ENCODE measurements at places on chromosomes 12 and 14.

- peak; percentile 46 for DNase-seq
Observed at GRCh38 chr12:34363050-34363673, 340.9 kb downstream of the ALG10 start.

DNA sequence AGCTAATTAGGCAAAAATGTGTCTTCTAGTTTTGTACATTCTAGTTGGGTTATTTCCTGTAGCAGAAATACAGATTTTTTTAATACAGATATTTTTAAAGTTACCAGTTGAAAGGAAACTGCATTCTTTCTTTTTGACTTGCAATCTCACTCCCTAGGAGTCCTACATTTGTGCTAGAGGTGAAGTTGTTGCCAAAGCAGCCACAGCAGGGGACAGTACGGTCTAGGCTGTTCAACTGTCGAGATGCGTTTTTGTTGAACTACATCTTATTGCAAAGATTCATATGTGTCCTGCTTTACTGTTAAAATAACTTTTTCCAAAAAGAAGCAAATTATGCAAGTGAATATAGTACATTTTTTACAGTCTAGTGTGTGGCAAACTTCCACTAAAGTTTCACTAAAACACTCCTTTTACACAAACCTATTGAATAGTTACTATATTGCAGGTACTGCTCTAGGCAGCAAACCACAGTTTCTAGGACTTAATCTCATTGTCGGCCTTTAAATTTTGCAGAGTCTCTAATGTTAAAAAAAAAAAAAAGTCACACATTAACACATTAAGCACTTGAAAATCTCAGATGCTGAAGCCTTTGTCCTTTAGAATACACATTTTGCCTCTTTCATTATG is 30.2 kb upstream of the SRGAP1 start:
- no peak for DNase-seq

DNA sequence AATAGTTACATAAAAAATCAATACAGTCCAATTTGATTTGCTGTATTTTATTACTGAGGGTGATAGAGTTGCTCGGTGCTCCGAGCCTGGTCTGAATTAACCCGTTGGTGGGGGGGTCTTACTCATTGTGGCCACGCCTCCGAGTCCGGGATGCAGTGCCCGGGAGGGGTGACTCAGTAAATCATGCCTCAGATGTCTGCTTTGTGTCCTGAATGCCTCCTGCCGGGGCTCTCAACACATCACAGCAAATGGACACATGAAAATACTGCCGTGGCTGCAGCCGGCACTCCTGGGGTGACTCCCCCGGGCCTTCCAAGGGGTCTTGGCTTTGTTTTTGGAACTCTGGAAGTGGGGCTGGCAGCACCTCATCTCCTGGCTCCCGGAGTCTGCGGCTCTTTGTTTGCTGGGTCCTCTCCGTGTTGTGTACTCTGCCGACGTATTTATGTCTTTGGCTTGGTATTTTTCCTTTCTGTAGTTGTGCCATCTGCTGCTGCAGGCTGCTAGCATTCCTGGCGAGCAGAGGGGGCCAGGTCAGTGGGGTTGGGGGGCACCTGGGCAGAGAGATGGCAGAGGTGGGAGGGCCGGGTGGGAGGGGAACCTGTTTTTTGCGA is 129.0 kb downstream of the AACS start:
- DNase-seq, result peak; percentile 45

DNA sequence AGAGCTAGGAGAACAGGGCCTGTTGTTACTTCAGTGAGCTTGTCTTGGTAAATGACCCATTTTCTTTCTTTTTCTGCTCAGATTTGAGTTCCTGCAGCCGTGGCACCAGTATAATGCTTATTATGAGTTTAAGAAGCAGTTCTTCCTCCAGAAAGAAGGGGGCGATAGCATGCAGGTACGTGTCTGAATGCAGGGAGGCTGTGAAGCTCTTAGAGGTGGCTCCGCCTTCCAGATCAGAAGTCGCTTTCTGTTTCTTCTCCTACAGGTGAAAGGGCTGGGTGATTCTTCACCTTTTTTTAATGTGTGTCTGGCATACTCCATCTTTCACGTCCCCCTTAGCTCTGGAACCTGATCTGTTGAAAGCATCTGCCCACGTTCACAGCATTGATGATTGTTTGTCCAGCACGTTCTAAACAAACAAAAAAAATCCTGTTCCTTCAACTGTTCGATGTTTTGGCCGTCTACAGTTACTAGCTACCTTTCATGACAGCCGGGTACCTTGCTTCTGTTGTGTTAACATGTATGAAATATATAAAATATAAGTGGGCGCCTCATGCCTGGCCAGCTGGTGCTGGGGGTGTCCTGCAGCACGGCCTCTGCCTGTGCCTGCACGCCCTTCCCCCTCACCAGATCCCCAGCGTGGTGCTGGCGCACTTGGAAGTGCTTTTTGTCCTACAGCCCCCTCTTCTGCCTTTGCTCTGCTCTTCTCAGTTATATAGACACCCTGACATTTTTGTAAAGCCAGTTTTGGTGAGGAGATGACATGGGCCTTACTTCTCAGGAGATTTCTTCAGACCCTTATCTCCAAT is 44.6 kb downstream of the SFSWAP start:
- DNase-seq, result peak; percentile 48

DNA sequence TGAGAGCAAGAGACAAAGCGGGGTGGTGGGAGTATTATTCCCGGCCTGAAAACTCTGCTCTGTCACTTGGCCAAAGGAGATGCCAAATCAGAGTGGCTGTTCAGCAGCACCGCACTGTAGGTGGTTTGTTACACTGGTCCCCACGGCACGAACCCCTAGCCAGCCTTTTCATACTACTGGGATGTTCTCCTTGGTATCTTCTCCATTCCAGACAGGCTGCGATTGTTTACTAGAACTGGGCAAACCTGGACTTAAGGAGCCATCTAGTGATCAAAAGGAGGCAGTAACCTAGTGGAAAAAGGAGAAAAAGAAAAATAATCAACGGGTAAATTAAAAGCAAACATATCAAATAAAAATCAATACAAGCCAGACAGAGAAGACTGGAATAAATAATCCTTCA is 58.9 kb upstream of the TMTC2 start:
- no peak for DNase-seq

GRCh38 chr12:123858176-123858575 is 96.1 kb downstream of the DNAH10 start:
- no peak for DNase-seq

GRCh38 chr12:122385171-122386016 is 37.1 kb downstream of the CLIP1 start:
- DNase-seq, result no peak

- DNase-seq, result no peak
Observed at GRCh38 chr12:78316136-78316535, 485.4 kb downstream of the NAV3 start.

GRCh38 chr12:45877069-45877468 is 113.3 kb downstream of the SCAF11 start:
- DNase-seq, result no peak

DNA sequence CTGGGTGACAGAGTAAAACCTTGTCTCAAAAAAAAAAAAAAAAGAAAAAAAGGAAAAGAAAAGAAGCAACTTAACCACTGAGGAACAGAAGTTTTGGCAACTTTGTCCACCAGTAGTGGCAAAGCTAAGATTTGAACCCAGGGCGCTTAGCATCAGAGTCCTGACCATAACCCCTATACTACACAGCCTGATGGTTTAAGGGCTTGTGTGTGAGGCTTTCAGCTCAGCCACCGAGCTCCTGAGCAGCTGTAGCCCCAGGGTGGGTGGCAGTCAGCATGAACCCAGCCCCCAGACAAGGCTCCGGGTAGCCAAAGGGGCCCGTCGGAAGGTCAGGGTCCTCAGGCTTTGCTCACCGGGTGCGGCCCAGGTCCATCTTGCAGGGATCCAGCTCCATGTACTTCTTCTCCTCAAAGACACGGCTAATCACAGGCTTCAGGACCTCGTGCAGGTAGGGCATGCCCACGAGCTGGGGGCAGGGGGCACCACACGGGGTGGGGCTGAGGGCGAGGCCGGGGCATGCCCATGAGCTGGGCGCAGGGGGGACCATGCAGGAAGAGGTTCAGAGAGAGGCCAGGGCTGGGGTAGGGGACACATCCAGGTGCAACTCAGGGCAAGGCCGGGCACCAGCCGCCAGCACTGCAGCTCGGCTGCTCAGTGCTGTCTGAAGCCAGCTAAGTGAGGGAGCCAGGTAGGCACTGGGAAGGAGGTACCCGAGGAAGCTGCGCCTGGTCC is 20.9 kb downstream of the RASAL1 start:
- no peak for DNase-seq

- peak; percentile 49 for DNase-seq
Observed at GRCh38 chr12:132561427-132562156, 48.8 kb downstream of the LRCOL1 start.

- no peak for DNase-seq
Observed at GRCh38 chr12:25524366-25524765, 28.7 kb downstream of the LMNTD1 start.

- no peak for DNase-seq
Observed at GRCh38 chr12:62653740-62654139, 187.1 kb downstream of the MON2 start.

GRCh38 chr12:1529862-1530591 is 64.4 kb downstream of the FBXL14 start:
- no peak for DNase-seq

- no peak for DNase-seq
Observed at GRCh38 chr12:7973457-7973825, 37.5 kb upstream of the SLC2A3 start.

GRCh38 chr14:92969871-92970270 is 46.9 kb downstream of the CHGA start:
- DNase-seq, result no peak

DNA sequence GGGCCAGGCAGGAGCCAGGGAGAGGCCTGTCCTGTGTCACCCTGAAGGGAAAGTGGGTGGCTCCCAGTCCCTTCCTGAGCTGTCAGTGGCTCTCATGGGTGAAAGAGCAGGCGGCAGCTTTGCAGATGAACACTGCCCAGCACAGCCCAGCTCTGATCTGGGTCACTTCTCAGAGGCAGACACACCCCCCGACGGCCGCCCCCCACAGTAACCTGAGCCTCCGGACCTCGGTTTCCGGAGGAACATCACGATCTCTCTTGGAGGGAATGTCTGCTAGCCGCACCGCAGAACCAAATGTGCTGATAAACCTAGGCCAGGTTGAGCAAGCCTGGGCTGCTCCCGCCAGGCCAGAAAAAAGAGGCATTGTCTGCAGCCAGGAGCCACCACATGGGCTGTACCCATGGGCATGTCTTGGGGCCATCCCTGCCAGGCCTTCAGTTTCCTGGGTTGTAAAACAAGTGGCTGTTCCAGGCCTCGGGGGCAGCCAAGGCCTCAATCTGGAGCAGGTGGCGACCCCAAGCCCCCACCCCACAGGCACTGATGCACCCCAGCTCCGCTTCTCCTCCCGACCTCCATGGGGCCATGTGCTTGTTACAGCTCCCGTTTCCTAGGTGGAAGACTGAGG is 57.6 kb downstream of the NCOR2 start:
- DNase-seq, result peak; percentile 66

GRCh38 chr14:22427771-22428231 is 161.2 kb downstream of the DAD1 start:
- DNase-seq, result no peak

DNA sequence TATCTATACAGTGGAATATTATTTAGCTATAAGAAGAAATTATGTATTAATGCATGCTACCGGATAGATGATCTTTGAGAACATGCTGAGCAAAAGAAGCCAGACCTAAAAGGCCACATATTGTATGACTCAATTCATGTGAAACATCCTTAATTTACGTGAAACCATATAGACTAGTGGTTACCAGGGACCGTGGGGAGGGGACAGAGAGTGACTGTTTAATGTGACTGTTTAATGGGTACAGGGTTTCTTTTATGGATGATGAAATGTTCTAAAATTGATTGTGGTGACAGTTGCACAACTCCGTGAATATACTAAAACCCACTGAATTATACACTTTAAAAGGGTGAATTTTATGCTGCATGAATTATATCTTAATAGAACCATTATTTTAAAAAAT is 8.5 kb upstream of the BCL7A start:
- no peak for DNase-seq

- DNase-seq, result no peak
Observed at GRCh38 chr14:57085801-57086200, 182.9 kb downstream of the EXOC5 start.

GRCh38 chr12:16063726-16064125 is 152.6 kb downstream of the DERA start:
- DNase-seq, result no peak

DNA sequence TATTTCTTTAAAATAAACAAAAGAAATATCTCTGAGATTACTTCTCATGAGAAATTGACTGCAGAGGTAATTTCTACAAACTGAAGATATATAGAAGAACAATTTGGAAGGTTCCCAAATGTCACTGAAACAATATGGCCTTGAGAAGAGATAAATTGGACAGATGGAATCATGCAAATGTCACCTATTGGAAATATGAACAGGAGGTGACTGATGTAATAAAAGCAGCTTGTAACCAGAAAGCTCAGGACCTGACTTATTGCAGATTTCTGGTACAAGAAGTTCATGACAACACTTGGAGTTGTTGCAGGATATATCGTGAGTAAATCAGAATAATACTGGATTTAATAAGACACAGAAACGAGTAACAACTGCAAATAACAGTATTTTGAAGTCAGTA is 93.3 kb upstream of the TRHDE start:
- DNase-seq, result no peak

All from BE2C (cell line).